Urinary bladder (tissue), 4 donors: ENCODE measurements at places on chromosomes 2 and 18. TPM values are rescaled to one million over a fixed set of nuclear protein-coding genes. Genes with fewer than 3 reads are reported as not detected.

GRCh38 chr2:126317790-126318431, 338.0 kb upstream of the GYPC start:
- no peak for DNase-seq

- DNase-seq: no peak
These were observed 126.3 kb downstream of the TPGS2 start for GRCh38 chr18:36702401-36703013.

GRCh38 chr2:127419112-127419430, 844 bp downstream of the PROC start:
- no peak for DNase-seq

DNA sequence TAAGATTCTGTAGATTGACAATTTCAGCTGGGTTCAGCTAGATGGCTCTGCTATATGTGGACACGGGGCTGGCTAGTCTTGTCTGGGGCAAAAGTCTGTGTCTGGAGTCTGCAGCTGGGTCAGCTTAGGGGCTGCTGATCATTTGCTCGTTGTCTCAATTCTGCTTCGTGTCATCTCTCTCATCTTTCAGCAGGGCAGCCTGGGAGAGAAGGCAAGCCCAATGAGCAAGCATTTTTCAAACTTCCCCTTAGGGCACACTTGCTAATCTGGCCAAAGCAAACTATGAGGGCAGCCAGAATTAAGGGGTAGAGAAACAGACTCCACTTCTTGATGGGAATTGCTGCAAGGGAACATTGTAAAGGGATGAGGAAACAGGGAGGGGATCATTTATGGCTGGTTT, 462.6 kb downstream of the SLC4A3 start:
- DNase-seq: no peak

DNA sequence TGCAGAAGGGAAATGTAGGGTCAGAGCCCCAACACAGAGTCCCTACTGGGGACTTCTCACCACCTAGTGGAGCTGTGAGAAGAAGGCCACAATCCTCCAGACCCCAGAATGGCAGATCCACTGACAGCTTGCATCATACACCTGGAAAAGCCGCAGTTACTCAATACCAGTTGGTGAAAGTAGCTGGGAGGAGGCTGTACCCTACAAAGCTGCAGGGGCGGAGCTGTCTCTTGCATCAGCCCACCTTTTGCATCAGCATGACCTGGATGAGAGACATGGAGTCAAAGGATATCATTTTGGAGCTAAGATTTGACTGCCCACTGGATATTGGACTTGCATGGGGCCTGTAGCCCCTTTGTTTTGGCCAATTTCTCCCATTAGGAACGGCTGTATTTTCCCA, 237.3 kb downstream of the CALCRL start:
- no peak for DNase-seq

DNA sequence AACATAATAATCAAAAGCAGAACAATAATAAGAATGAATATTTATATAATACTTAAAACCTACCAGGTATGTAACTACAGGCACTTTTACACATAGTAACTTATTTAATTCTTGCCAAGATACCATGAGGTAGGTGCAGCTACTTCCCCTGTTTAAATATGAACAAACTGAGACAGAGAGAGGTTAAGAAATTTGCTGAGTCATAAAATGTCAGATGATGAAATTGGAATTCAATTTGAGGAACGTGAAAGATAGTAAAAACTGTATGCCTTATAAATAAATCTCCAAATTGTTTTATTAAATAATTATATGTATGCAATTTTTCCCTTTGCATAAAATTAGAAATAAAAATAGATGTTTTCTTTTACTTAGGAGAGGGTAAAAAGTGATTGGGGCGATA, 1103.3 kb upstream of the NRXN1 start:
- DNase-seq: no peak

DNA sequence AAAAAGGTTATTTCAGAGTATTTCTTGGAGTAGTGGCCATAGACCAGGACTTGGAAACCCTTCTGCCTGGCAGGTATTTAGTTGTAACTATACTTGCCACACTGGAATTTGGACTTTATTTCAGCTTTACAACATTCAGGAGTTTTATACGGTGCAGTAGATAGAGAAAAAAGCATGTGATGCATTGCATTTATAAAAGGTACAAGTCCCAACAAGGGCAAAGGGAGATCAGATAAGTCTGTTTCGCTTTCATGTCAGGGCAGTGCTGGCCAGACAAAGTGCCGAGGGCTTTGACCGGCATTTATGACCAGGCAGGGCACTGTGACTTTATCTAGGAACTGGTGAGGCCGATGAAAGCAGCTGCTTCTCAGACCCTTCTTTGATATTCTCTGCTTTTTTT, 145.4 kb downstream of the RTN4 start:
- peak; percentile 36 for DNase-seq

GRCh38 chr2:202560200-202560599, 74.6 kb upstream of the FAM117B start:
- DNase-seq: no peak

Gene LOXL3
- total RNA-seq: 14.6 TPM

Gene OTOS
- total RNA-seq: not detected

Gene TGOLN2
- 58.7 TPM for total RNA-seq

Gene GCKR
- total RNA-seq: 0.11 TPM

Gene HOXD1
- total RNA-seq: 0.90 TPM
